AG20443 (cell line): ENCODE measurements at places on chromosomes 6 and 20.

DNA sequence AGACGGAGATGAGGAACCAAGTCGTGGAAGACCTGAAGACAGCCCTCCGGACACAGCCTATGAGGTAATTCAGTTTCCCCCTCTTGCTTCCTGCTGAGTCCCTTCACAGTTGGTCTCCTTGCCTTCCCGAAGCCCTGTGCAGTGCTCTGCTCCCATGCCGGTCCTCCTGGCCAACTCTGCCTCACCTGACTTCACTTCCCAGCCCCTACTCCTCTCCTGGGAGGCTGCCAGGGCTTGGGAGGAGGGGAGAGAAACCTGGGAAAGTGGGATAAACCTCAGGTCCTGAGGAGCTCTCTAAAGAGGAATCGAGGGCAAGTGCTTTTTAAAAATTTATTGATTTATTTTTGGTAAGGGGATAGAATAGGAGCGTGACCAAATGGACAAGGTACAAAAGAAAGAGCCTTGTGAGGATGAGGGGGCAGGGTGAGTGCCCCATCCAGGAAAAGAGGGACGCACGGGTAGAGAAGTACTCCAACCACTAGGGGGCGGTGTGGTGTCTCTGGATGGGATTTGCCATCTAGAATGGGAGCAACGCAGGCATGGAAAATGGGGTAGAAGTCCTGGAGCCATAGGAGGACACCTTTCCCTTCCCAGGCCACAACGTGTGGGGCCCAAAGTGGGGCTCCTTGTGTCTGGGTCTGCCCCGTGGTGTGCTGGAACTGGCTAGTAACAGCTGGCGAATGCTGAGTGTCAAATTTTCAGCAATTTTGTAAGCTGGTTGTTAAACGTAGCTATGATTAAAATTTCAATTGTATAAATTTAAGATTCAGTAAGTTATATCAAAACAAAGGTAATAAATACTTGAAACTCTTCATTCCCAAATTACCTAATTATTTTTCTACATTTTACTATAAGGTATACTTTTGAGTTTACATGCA lies 69.0 kb downstream of the MOCS1 start:
- peak; percentile 84 for DNase-seq

GRCh38 chr6:89792881-89793280 lies 26.7 kb downstream of the MDN1 start:
- DNase-seq: peak; percentile 40

DNA sequence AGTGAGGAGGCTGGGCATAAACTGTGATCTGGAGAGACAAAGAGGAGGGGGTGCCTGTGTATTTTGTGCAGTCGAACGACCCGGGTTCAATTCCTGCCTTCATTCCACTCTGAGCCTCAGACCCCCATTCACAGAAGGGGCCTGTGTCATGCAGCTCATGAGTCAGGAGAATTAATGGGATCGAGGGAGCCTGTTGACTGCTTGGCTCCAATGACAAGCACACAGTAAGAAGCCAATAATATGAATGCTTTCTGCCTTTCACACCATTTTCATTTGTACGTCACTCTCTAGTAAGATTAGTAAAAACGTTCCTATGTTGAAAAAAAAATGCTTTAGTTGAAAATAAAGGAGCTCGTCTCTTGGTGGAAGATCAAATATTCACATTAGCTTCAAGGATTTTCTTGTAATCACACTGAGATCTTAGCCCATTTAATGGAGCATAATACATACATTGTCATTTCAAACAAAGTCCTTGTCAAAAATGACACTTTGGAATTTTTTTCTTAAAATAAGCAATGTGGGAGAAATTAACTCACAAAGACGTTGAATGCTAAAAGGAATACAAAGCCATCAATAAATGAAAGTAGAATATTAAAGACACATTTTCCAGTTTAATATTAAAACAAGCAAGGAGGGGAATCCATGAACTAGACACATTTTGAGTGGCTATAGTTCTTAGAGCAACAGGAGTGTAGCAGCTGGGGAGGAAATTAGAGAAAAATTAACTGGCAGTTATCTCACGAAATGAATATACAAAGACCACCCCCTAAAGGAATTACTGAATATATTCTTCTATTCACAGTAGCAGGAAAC lies 246.7 kb upstream of the AFDN start:
- DNase-seq: no peak

DNA sequence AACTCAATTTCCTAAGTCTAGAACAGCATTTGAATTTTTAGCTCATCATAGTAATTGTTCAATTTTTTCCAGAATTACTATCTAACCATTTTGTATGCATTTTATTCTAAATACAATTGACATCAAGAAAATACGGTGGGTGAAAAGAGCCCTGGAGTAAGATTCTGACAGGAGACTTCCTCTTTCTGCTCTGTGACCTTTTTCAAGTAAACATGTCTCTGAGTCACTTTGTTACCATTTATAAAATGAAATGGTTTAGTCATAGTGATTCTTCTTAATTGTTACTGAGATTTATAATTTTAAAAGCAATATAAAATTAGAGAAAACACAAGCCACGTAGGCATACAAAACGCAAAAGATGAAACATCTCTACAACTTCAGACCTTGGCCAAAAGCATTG lies 80.2 kb downstream of the PLCB1 start:
- no peak for DNase-seq

GRCh38 chr6:73314577-73315492 lies 39.2 kb downstream of the DPPA5 start:
- DNase-seq: peak; percentile 21

- DNase-seq: no peak
Observed at GRCh38 chr20:1686151-1686748, 28.7 kb upstream of the SIRPG start.

- DNase-seq: no peak
Observed at GRCh38 chr6:118400098-118400497, 148.0 kb upstream of the PLN start.
